Epithelial cell of umbilical artery (primary cell): ENCODE measurements at places on chromosomes 6 and 20. TPM values are rescaled to one million over a fixed set of nuclear protein-coding genes. Genes with fewer than 3 reads are reported as not detected.

The PSORS1C2 gene
- not detected in 2 replicates for total RNA-seq

The CAP2 gene
- 1.6 and 5.6 TPM in 2 replicates for total RNA-seq

The GSTA4 gene
- total RNA-seq: 20.8 and 34.5 TPM in 2 replicates

The WFDC10B gene
- total RNA-seq: not detected in 2 replicates

The MATN4 gene
- total RNA-seq: not detected in 2 replicates

The RRAGD gene
- total RNA-seq: 0.30 and 0.32 TPM in 2 replicates

The CPXM1 gene
- total RNA-seq: 0.32 TPM in 1 of 2 replicates, not detected in the other

The NTSR1 gene
- total RNA-seq: 0.65 and 2.7 TPM in 2 replicates

The SASH1 gene
- total RNA-seq: 77.6 and 82.4 TPM in 2 replicates

The C6orf15 gene
- total RNA-seq: not detected in 2 replicates

The CEP43 gene
- 12.3 and 21.4 TPM in 2 replicates for total RNA-seq

The KCTD20 gene
- 57.8 and 59.8 TPM in 2 replicates for total RNA-seq

The TTBK1 gene
- total RNA-seq: under 0.01 and 0.15 TPM in 2 replicates

The TCP1 gene
- 353 and 426 TPM in 2 replicates for total RNA-seq

The HDGFL1 gene
- not detected in 2 replicates for total RNA-seq

The CST7 gene
- total RNA-seq: not detected in 2 replicates

The KIAA1755 gene
- total RNA-seq: under 0.01 and 0.30 TPM in 2 replicates

The TENT5A gene
- 8.1 and 8.4 TPM in 2 replicates for total RNA-seq

The PPP1R3D gene
- 5.2 and 7.1 TPM in 2 replicates for total RNA-seq

The PPP1R14C gene
- total RNA-seq: not detected in 2 replicates

The BLOC1S5 gene
- total RNA-seq: 23.7 and 40.4 TPM in 2 replicates

The PANK2 gene
- 60.7 and 88.1 TPM in 2 replicates for total RNA-seq

The MOG gene
- not detected in 2 replicates for total RNA-seq

The AVP gene
- not detected in 2 replicates for total RNA-seq

The CALHM4 gene
- under 0.01 and 0.46 TPM in 2 replicates for total RNA-seq

The CDH22 gene
- not detected in 2 replicates for total RNA-seq

The PLN gene
- under 0.01 TPM in 1 of 2 replicates, not detected in the other for total RNA-seq

The WFDC2 gene
- total RNA-seq: not detected in 2 replicates

The ZNF184 gene
- total RNA-seq: 6.2 and 8.2 TPM in 2 replicates

The RIPK1 gene
- 16.9 and 22.5 TPM in 2 replicates for total RNA-seq

The CD24 gene
- total RNA-seq: 0.46 and 0.97 TPM in 2 replicates

The STMND1 gene
- total RNA-seq: not detected in 2 replicates

The ALDH5A1 gene
- 0.30 and 0.32 TPM in 2 replicates for total RNA-seq

The IYD gene
- total RNA-seq: under 0.01 TPM in 1 of 2 replicates, not detected in the other

The NOX3 gene
- total RNA-seq: not detected in 2 replicates

The MCHR2 gene
- not detected in 2 replicates for total RNA-seq
